ENCODE measurements at places on chromosomes 5 and 9.

DNA sequence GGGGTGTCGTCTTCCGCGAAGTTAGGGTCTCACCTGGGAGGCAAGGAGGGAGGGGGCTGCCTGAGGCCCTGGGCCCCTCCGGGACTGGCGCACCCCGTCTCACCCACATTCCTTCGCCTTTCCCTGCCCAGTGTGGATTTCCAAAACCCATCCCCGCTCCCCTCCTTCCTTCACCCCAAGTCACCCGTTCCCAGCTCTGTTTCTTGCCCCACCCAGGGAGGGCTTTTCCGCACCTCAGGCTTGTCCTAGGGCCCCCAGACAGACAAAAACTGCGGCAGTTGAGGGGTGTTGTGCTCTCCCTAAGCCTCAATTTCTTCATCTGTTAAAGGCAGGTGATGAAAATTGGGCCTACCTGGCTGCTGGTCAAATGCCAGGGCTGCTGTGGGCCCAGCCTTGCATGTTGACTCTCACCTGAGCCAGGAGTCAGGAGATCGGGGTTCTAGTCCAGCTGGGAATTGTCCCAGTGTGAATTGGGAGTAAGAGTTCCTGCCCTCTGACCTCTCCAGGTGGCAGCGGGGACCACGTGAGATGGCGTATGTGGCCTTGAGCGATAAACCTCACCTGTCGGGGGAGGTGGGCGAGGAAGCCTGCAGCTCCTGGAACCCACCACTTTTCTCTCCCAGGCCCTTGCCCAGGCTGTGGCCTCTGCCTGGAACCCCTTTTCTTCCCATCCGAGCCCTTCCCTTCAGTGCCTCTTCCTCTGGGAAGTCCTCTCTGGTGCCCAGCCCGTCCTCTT is 143.4 kb upstream of the IER5L start:
- DNase-seq: no peak

- DNase-seq: no peak
These were observed 495.9 kb downstream of the ANXA1 start for GRCh38 chr9:73647560-73647959.

DNA sequence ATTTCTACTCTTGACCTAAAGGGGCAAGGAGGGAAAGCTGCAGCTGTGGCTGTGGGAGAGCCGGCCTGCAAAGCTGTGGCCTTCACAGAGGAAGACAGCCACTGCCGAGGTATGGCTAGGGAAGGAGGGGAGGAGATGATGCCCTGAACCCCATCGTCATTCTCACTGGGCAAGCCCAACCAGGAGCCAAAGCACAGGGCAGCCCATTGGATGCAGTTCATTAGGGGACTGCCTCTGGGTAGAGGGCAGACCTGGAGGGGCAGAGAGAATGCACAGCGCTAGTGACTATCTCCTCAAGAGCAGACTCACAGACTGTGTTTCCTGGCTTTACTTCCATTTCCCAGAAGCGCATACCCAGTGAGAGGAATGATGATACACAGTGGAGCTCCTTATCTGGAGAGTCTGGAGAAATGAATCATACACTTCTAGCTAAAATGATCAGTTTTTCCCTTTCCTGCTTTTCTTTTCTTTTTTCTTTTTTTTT is 47.2 kb upstream of the TTC23L start:
- no peak for DNase-seq

DNA sequence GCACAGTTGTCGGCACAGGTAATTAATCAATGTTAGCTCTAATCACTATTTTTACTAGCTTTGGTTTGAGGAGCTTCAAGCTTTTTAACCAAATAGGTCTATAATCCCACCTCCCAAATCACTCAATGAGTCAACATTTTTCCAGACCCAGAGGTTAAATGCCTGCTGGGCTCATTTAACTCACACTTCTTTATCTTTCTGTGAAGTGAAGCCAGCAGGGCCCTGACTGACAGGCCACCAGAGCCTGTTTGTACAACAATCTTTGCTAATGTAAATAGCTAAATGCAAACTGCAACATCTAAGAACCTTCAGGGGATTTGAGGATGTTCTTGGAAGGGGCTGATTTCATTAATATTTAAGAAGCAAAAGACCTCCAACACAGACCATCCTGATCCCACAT is 98.4 kb upstream of the NREP start:
- no peak for DNase-seq

DNA sequence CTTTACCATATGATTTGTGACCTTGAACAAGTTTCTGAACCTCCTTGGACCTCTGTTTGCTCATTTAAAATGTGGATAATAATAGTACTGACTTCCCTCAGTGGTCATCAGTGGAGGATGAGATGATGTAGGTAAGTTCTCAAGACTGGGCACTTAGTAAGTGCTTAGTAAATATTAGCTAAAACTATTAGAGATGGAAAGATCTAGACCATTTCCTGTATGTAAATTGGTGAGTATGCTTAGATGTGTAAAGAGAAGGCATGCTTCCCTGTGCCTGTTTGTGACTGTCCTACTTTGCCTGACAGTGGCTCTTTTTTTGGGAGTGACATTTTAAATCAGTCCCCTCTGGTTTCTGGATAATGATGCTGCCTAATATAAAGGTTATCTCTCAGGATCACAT is 288.1 kb downstream of the GABRB2 start:
- no peak for DNase-seq

DNA sequence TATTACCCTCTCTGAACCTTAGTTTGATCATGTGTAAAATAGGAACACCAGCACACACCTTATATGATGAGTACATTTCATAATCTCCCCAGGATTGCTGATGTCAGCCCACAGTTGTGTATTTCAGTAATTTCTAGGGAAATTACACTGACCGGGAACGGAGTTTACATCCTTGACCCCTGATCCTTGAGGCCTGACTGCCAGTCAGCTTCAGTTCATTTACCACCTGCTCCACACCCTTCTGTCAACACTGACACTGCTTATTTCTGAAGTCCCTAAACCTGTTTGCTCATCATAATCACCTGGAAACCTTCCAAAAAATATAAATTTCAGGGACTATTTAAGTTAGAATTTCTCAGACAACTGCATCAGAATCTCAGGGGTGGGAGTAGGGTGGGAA is 55.3 kb downstream of the ZNF622 start:
- no peak for DNase-seq

DNA sequence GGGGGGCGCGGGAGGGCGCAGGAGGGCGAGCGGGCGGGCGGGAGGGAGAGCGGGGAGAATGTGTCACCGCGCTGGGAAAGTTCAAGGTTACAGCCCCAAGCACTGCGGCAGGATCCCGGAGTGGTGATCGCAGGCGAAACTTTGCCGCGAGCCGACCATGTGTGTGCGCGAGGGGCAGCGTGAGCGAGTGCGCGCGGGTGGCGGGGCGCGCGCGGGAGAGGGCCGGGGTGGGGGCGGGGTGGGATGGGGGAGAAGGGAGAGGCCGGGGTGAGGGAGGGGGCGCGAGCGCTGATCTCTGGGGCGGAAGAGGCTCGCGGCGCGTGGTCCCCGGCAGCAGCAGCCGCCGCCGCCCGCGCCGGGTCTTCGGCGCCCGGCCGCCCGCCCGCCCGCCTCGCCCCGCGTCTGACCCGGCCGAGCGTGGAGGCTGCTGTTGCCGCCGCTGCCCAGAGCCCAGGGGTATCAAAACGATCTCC is at the start of gene NFIB:
NFIB (minus strand) TSS at position 191 of the 473 bp plus-strand sequence. CDS start 630 bp downstream, outside the sequence.
- DNase-seq: no peak

GRCh38 chr9:109150925-109151545 is 16.0 kb downstream of the FRRS1L start:
- DNase-seq: no peak

GRCh38 chr9:72635197-72635596 is 113.8 kb downstream of the TMC1 start:
- no peak for DNase-seq

DNA sequence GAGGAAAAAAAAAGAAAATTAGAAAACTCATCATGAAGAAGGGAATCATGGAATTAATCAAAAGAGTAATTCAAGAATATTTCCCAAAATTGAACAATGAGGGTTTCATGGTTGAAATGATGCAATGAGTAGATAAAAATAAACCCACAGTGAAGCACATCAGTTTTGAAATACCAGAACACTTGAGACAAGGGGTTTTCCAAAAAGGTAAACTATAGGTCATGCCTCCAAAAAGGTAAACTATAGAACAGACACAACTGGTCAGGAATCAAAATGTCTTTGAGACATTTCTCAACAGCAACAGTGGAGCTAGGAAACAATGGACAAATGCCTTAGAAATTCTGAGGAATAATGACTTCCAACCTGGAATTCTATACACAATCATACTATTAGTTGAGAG is 60.2 kb upstream of the PCSK5 start:
- DNase-seq: no peak

DNA sequence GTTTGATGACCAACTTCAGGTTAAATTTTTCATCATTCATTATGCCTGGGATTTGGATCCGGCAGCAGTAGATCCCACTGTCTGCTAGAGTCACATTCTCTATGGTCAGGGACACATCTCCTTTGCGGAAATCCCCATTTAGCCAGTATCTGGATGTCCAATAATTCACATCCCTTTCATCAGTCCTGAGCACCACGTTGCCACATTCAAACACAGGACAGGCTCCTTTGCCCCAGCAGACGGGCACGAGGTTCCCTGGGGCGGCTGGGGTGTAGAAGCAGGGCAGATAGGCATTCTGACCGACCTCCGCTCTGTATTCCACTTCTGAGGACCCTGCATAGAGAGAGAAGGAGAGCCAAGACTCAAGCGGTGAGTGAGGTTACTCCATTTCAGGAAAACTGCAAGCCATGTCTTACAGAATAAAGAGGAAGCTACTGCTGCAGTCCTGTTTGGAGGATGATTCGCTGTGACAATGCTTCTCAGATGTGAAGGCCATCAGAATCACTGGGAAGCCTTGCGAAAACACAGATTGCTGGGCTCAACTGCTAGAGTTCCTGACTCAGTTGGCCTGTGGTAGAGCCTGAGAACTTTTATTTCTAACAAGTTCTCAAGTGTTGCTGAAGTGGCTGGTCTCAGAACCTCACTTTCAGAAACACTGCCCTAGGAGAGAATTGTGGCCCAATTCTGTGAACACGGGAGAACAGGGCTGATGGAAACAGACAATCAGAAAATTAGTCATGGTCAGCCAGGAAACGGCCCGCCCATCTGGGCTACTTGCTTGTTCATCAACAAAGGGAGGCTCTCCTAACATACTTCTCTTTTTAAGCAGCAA is 2.0 kb downstream of the HAVCR2 start:
- DNase-seq: no peak

- DNase-seq: no peak
These were observed 278.6 kb downstream of the SPOCK1 start for GRCh38 chr5:137220523-137220927.

GRCh38 chr5:132498686-132499271 is 8.2 kb upstream of the IRF1 start:
- DNase-seq: no peak

- DNase-seq: no peak
These were observed 429 bp upstream of the ARL10 start for GRCh38 chr5:176364765-176365350.

DNA sequence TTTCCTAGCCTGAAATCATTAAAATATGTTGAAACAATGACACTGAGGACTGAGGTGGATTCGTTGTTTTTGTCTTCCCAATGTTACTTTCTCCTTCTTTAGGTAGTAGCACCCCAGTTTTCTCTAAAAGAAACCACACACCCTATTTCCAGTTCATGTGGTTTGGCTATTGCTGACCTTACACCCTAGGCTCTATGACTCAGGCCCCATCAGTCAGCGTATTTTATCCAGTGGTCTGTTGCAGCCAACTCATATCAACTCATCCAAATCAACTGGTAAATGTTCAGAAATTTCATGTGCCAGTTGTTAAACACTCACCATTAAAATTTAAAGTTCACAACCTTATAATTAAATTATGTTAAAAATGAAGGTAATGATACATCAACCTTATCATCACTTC is 44.6 kb upstream of the NFIB start:
- no peak for DNase-seq

- DNase-seq: no peak
These were observed 452.9 kb upstream of the DMAC1 start for GRCh38 chr9:8252445-8252844.

DNA sequence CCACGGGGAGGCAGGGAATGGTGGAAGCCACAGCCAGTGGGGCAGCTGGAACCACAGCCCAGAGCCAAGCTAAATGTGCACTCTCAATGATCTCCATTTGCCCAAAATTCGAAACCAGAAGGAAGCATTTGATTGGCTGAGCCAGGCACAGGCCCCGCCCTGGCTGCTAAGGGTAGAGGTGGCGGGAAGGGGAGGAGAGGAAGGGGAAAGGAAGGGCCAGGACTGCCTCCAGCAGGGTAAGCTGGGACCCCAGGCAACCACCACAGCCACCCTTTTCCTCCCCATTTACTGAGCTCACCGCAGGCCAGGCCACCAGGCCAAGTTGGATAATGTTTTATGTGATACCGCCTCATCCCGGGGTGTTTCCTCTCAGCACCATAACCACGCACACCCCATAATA is 100.3 kb upstream of the RAPGEF1 start:
- DNase-seq: no peak

DNA sequence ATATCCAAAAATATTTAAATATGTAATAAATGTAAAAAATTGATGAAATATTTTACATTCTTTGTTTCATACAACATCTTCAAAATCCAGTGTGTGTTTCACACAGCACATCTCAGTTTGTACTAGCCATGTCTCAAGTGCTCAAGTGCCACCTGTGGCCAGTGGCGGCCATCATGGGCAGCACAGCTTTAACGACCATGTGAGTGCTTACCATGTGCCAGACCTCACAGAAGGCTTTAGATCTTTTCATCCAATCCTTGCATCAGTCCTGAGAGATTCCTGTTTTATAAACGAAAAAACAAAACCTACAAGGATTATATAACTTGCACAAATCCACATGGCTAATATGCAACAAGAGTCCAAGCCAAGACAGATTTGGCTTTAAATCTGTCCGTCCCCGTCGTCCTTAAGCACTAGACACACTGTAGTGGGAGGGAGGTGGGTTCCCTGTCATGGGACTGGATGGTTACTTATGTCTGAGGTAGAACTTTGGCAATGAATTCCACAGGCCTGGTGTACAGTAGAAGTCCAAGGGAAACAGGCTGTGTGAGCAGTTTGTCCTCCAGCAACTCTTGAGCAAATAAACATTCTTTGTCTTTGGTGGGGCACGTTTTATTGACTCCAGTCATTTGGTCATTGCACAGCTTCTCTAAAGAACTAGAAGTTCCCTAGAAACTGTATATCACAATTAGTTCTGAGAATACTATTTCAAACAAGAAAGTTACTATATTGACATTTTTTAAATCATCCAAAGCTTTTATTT is 25.0 kb upstream of the F2R start:
- DNase-seq: no peak

- DNase-seq: no peak
These were observed 635 bp downstream of the IFT74 start for GRCh38 chr9:26956860-26957233.

DNA sequence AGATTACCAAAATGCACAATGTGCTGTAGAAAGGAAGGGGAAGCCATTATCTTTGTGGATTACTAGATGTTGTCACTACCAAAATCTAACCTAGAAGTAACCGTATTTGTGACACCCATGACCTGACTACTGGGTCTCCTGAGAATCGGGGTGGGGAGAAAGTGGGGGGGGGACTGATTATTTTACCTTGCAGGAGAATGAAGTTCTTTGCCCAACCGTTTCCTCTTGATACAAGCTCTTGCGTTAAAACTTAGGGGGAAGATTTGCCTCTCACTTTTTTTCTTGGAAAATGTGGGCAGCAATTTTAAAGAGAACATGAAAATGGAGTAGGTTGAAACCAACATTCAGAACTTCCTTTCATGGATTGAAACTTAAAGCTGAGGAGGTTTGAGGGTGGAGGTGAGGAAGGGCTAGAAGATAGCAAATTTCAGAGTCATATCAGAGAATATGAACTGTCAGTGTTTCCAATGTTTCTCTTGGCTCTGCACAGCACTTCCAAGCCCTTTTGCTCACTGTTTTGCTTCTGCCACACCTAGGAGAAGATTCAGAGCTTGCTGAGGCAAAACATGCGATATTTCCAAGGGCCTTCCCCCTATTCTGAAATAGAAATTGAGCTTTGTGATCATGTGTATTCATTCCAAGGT is 280.8 kb downstream of the AOPEP start:
- DNase-seq: no peak

Data from stimulated activated CD8-positive, alpha-beta memory T cell treated with anti-CD3 and anti-CD28 coated beads, Interleukin-12 subunit alpha, Interleukin-12 subunit beta, amount 100 ng/mL, for 1 hour (primary cell).